ENCODE measurements at places on chromosomes 5 and 9. TPM values are rescaled to one million over a fixed set of nuclear protein-coding genes. Genes with fewer than 3 reads are reported as not detected.

WNK2 gene
- total RNA-seq, result 4.4 TPM

TMEM174 gene
- total RNA-seq, result not detected

NR2F1-AS1 gene
- 22.6 TPM for total RNA-seq

TAS2R1 gene
- not detected for total RNA-seq

SLC6A19 gene
- total RNA-seq, result not detected

- peak overlapping the region; percentile 92 for H3K27ac ChIP-seq
- DNase-seq, result peak; percentile 90
- no peaks in the 10 kb centered on the region for H3K36me3 ChIP-seq
- H3K27me3 ChIP-seq, result no peaks in the 10 kb centered on the region
- peaks cover 9% of the 10 kb centered on the region for H3K4me1 ChIP-seq
- peak overlapping the region; percentile 68 for H3K4me3 ChIP-seq
Measured at GRCh38 chr9:27528076-27528885, 1.3 kb downstream of the MOB3B start.

GRCh38 chr9:134180786-134181647 is 16.7 kb upstream of the RNU6ATAC start:
- no peak overlapping the region for H3K4me3 ChIP-seq
- H3K36me3 ChIP-seq, result no peaks in the 10 kb centered on the region
- H3K27me3 ChIP-seq, result no peaks in the 10 kb centered on the region
- peaks cover 13% of the 10 kb centered on the region for H3K4me1 ChIP-seq

- no peak overlapping the region for H3K4me3 ChIP-seq
- no peaks in the 10 kb centered on the region for H3K36me3 ChIP-seq
- no peak overlapping the region for H3K27ac ChIP-seq
- no peak for DNase-seq
- no peaks in the 10 kb centered on the region for H3K4me1 ChIP-seq
Measured at GRCh38 chr9:93431539-93432105, 19.9 kb upstream of the FAM120A start.

- no peaks in the 10 kb centered on the region for H3K27me3 ChIP-seq
- no peak for DNase-seq
- no peak overlapping the region for H3K4me3 ChIP-seq
- H3K27ac ChIP-seq, result no peak overlapping the region
- H3K36me3 ChIP-seq, result no peaks in the 10 kb centered on the region
Measured at GRCh38 chr5:514673-515072, 9.6 kb downstream of the SLC9A3 start.

- no peak overlapping the region for H3K4me3 ChIP-seq
- H3K36me3 ChIP-seq, result no peaks in the 10 kb centered on the region
- no peak overlapping the region for H3K27ac ChIP-seq
- no peak for DNase-seq
Measured at GRCh38 chr5:120683580-120683979, 219.5 kb downstream of the PRR16 start.

DNA sequence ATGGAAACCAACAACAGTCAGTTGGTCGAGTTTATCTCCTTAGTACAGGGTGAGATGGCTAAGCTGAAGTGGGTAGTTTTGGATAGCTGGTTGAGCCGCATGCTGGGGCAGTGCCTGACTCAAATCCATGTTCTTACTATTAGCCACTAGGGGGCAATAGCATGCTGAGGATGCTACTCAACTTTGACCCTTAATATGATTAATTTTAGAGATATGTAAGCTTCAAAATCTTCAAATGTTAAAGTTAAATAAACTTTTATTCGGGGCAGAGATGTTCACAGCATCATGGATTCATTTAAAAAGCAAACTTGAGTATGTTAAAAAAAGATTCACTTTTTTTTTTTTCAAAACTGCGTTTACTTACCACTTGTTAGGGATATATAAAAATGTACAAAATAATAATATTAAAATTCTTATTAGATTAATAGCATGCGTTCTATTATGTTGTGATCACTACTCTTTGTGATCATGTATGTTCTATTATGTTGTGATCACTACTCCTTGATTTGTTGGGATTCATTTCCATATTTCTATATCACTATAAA is 57.0 kb downstream of the C9orf153 start:
- H3K4me3 ChIP-seq, result no peak overlapping the region
- DNase-seq, result no peak
- H3K4me1 ChIP-seq, result no peaks in the 10 kb centered on the region
- H3K27ac ChIP-seq, result no peak overlapping the region
- no peaks in the 10 kb centered on the region for H3K27me3 ChIP-seq
- H3K36me3 ChIP-seq, result no peaks in the 10 kb centered on the region

DNA sequence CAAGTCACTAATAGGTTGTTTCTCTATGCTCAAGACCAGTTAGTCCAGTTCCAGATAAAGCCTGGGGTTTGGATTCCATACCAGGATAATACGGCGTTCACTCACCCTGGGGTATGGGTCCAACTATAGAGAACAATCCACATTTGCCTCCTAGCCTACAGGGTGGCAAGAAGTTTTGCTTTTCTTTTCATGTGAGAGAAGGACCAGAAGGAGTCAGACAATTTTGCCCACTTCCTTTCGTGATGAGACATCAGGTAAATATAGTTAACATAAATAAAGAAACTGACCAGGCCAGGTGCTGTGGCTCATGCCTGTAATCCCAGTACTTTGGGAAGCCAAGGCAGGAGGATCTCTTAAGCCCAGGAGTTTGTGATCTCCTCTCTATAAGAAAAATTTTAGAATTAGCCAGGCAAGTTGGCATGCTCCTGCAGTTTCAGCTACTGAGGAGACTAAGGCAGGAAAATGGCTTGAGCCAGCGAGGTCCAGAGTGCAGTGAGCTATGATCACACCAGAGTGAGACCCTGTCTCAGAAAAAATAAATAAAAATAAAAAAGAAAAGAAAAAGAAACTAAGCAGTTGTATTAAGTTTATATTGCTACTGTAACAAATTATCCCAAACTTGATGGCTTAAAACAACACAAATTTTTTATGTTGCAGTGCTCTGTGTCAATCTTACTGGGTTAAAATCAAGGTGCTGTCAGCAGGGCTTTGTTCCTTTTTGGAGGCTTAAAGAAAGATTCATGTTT is 7.5 kb upstream of the REEP5 start:
- H3K4me3 ChIP-seq, result no peak overlapping the region
- no peaks in the 10 kb centered on the region for H3K4me1 ChIP-seq
- no peak overlapping the region for H3K27ac ChIP-seq
- no peaks in the 10 kb centered on the region for H3K27me3 ChIP-seq
- H3K36me3 ChIP-seq, result no peaks in the 10 kb centered on the region
- DNase-seq, result no peak

DNA sequence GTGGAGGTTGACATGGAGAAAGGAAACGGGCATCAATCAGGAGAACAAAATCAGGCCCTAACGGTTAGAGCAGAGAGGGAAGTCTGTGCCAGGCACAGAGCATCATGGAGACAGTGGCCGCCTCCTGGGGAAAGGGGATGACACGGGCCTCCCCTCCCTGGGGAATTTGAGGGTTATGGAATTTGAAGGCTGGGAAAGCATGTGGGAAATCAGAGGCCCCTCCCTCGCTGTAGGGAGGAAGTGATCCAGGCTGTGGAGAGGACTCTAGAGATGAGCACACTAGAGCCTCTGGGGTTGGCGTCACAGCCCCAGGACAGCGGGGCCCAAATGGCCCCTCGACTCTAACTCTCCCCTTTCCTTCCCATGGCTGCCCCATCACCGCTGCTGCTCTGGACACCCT is 36.7 kb downstream of the PROP1 start:
- H3K4me3 ChIP-seq, result no peak overlapping the region
- no peak overlapping the region for H3K27ac ChIP-seq
- H3K27me3 ChIP-seq, result no peaks in the 10 kb centered on the region

DNA sequence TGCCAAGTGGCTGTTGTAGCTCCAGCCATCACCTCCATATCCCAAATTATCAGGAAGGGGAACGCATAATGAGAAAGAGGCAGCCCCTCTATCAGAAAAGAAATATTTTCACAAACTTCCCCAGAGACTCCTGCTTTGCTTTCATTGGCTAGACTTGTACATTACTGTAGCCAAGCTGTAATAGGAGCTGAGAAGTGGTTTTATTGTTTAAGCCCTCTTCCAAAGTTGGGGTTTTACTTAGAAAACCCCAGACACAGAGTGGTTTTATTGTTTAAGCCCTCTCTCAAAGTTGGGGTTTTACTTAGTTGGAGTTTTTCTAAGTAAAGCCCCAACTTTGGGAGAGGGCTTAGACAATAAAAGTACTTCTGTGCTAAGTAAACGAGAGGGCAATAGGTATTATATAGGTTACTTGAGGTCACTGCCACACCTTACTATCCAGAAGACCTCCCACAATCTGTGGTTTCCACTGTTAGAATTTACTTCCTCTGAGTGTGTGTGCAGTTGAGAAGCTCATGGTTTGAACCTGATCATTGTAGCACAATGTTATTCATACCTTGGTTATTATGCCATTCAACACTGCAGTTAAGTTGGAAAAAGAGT is 215.7 kb upstream of the OTULINL start:
- H3K27me3 ChIP-seq, result no peaks in the 10 kb centered on the region
- H3K4me1 ChIP-seq, result no peaks in the 10 kb centered on the region
- no peak overlapping the region for H3K4me3 ChIP-seq
- DNase-seq, result no peak
- no peaks in the 10 kb centered on the region for H3K36me3 ChIP-seq

DNA sequence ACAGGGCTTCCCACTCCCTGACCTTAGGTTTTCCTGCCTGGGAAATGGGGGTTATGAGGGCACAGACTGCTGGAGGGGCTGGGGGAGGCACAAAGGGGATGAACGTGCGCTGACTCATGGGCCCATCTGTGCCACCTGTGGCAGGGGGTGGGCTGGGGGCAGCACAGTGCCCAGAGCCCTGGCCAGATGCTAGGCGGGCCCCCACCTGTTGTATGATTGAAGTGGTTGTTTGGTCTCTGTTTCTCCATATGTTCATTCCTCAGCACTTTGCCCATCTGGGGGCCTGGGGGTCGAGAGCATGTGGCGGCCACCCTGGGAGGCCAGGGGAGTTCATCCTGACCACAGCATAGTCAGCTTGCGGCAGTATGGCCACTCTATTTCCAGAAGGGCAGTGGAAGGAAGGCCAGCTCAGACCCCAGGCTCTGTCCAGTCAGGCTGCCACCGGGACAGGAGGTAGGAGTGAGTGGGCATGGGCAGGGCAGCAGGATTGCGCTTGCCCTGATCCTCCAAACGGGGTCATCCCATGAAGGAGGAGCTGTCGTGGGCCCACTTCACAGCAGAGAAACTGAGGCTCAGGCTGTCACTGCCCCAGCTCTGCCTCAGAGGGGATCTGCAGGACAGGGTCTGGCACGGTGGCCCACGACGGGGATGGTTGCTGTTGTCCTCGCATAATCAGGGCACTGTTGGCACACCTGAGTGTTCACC is 841 bp upstream of the NINJ1 start:
- H3K27ac ChIP-seq, result peak overlapping the region; percentile 96
- H3K4me1 ChIP-seq, result peaks cover 29% of the 10 kb centered on the region
- peak overlapping the region; percentile 76 for H3K4me3 ChIP-seq
- no peaks in the 10 kb centered on the region for H3K36me3 ChIP-seq

- no peak overlapping the region for H3K27ac ChIP-seq
- no peak for DNase-seq
- no peaks in the 10 kb centered on the region for H3K36me3 ChIP-seq
- no peaks in the 10 kb centered on the region for H3K27me3 ChIP-seq
- H3K4me1 ChIP-seq, result no peaks in the 10 kb centered on the region
Measured at GRCh38 chr5:157384971-157385709, 74.9 kb upstream of the NIPAL4 start.

- H3K27ac ChIP-seq, result no peak overlapping the region
- no peak overlapping the region for H3K4me3 ChIP-seq
- H3K4me1 ChIP-seq, result no peaks in the 10 kb centered on the region
Measured at GRCh38 chr5:20522905-20523482, 535.0 kb upstream of the CDH18 start.

DNA sequence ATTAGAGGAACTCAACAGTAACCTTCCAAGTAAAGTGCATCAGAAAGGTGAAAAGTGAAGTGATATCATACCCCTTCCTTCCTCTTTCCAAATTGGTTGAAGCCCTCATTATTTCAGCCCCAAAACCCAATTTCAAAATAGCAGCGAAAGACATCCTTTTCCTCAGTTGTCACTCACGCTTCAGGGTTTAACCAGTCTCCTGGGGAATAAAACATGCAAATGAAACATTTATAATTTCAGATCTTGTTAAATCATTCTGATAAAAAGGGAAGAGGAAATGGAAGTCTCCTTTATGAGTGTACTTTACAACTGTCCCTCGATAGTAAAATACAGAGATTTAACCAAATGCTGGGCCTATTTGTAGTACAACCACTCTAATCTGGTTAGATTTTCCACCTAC is 22.5 kb downstream of the TRPM6 start:
- H3K4me1 ChIP-seq, result no peaks in the 10 kb centered on the region
- H3K27me3 ChIP-seq, result no peaks in the 10 kb centered on the region
- H3K36me3 ChIP-seq, result no peaks in the 10 kb centered on the region
- no peak overlapping the region for H3K4me3 ChIP-seq
- DNase-seq, result no peak

- no peaks in the 10 kb centered on the region for H3K36me3 ChIP-seq
- no peaks in the 10 kb centered on the region for H3K27me3 ChIP-seq
- H3K27ac ChIP-seq, result no peak overlapping the region
- no peaks in the 10 kb centered on the region for H3K4me1 ChIP-seq
- no peak overlapping the region for H3K4me3 ChIP-seq
- peak; percentile 8 for DNase-seq
Measured at GRCh38 chr5:932628-933250, 40.1 kb downstream of the TRIP13 start.

- H3K4me3 ChIP-seq, result no peak overlapping the region
- DNase-seq, result no peak
- H3K27ac ChIP-seq, result no peak overlapping the region
- H3K36me3 ChIP-seq, result no peaks in the 10 kb centered on the region
- H3K27me3 ChIP-seq, result no peaks in the 10 kb centered on the region
Measured at GRCh38 chr9:136615631-136616306, 46.9 kb upstream of the EGFL7 start.

- H3K36me3 ChIP-seq, result no peaks in the 10 kb centered on the region
- no peak overlapping the region for H3K27ac ChIP-seq
- no peaks in the 10 kb centered on the region for H3K4me1 ChIP-seq
- H3K27me3 ChIP-seq, result no peaks in the 10 kb centered on the region
- no peak overlapping the region for H3K4me3 ChIP-seq
- no peak for DNase-seq
Measured at GRCh38 chr5:155015239-155015638, 1.7 kb downstream of the KIF4B start.

DNA sequence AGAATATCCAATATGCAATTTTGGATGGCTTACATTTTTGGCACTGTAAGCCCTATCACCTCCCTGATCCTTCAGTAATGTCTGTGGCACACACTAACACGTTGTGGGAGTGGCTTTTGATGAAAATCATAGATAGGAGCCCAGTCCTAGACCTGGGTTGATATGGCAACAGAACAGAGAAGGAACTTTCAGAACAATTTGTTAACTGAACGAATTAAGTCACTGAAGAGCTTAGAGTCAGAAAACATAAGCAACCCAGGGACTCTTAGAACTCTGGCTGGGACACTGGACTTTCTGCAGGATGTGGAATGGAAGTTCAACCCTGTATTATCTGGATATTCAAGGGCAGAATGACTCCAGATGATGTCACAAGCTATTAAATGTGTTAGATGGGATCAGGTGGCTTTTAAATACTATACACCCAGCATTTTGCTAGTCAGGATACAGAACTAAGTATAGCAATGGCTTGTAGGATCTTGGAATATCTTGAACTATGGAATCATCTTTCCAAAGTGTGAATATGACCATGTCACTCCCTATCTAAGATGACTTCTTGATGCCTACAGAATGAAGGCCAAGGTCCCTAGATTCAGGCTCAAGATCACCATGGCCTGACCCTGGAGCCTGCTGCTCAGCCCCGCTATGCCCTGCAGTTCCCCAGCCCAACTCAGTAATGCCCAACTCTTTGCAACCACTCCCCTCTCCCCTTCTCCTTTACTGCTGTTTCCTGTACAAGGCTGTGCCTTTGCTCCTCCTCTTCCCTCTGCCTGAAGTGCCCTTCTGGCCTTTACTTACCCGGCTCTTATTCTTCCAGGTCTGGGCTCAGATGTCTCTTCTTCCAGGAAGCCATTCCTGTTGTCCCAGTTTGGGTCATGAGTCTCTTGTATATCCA is 42.8 kb downstream of the VLDLR start:
- no peaks in the 10 kb centered on the region for H3K27me3 ChIP-seq
- no peaks in the 10 kb centered on the region for H3K36me3 ChIP-seq
- peaks cover 4% of the 10 kb centered on the region for H3K4me1 ChIP-seq
- H3K27ac ChIP-seq, result peak overlapping the region; percentile 36
